Right ventricle myocardium inferior (tissue), 1 donor: ENCODE measurements at places on chromosomes 1 and 21.
A peak's percentile ranks its signal among the peaks of the same experiment; 100 is the strongest.

- peak; percentile 18 for DNase-seq
Measured at GRCh38 chr1:230270559-230271281, 155.4 kb downstream of the PGBD5 start.

- DNase-seq, result no peak
Measured at GRCh38 chr1:211341999-211342398, 15.4 kb downstream of the TRAF5 start.

DNA sequence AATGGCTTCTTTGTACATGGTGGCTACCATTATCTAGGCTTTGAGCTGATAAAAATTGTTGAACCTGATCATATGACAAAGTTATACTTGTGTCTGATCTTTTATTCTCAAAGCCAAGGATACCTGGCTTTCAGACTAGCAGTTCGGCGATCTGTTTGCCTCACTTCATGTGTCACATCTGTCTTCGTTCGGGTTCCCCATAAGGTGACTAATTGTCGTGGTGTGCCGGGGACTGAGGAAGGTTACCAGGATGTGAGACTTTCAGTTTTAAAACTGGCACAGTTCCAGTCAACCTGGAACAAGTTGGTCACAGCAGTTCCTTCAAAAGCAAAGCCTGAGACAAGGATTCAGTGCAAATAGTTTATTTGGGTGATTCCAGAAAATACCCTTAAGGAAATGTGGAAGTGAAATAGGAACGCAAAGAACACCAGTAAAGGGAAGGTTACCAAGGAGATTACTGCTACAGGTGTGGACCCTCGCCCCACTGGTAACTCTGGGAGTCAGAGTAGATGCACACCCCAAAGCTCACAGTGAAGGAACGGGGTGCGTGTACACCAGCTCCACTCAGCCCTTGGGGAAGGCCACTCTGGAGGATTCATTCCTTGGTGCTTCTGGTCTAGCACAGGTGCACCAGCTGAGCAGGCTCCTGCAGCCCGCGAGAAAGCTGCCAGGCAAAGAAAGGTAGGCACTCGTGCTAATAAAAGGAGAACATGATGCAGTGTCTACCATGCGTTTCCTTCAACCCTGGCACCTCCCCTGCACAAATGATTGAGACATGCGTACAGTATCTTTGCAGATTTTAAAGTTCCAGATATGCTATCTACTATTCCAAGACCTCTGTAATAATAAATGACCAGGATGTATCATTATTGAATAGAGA is 69.0 kb downstream of the VWA5B1 start:
- peak; percentile 6 for DNase-seq

DNA sequence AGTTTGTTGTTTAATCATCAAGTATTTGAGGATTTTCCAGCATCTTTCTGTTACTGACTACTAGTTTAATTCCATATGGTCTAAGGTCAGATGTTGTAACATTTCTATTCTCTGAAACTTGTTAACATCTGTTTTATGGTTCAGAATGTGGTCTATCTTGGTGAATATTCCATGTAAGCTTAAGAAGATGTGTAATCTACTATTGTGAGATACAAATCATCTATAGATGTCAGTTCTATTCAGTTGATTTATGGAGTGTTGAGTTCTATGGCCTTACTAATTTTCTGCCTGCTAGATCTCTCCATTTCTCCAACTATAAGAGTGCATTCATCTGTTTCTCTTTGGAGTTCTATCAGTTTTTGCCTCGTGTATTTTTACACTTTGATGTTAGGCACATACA is 31.5 kb downstream of the WARS2 start:
- no peak for DNase-seq

DNA sequence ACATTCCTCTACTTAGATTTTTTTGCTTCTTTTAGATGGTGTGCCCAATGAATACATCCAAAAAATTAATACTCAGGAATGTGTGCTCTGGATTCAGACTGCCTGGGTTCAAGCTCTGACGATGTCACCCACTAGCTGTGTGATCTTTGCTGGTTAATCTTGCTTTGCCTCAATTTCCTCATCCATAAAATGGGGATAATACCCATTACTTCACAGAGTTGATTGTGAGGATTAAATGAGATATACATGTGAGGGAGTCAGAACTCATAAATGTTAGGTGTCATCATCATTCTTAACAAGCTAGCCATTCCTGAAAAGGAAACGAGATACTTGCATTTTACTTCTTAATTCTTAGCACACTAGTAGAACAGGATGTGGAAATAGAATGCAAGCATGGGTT is 12.9 kb upstream of the TTF2 start:
- no peak for DNase-seq

DNA sequence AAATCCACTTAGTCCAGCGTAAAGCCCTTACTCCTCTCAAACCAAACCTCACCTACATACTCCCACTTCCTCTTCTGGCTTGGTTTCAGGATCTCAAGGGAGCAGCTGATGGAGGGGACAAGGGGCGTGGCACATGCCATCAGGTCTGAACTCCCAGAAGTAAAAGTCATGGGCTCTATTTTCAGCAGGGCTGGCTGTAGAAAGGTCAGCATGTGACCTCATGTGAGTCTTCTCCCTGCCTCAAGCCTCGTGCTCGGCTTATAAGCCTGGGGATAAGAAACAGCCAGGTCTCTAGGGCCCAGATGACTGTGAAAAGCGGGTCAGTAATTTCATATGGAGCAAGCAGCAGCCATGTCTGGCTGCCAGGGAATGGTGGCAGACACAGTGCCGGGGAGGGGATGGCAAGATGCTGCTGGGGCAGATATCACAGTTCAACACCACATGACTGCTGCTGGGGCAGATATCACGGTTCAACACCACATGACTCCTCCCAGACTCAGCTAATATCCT is 227.9 kb downstream of the KCNH1 start:
- DNase-seq, result no peak

DNA sequence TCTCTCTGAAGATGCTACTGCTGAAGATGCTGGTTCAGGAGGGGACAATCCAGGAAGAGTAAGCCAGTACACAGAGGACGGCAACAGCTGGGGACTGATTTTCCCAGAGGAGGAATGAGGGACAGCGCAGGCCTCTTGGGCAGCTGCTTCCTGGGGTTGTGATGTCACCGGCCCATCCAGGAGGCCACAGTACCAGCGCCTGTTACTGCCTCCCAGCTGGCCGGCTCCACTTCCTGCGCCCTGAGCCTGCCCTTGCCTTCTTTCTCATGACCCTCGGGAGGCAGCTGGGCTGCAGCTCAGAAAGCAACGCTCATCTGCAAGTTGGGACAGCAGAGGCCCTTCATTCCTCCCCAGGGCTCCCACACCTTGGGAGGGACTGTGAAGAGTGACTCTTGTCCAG is 21.9 kb upstream of the ID3 start:
- DNase-seq, result peak; percentile 78

GRCh38 chr1:153728305-153729066 is 636 bp downstream of the INTS3 start:
- DNase-seq, result peak; percentile 72

- DNase-seq, result no peak
Measured at GRCh38 chr1:176033474-176033873, 173.6 kb downstream of the COP1 start.

DNA sequence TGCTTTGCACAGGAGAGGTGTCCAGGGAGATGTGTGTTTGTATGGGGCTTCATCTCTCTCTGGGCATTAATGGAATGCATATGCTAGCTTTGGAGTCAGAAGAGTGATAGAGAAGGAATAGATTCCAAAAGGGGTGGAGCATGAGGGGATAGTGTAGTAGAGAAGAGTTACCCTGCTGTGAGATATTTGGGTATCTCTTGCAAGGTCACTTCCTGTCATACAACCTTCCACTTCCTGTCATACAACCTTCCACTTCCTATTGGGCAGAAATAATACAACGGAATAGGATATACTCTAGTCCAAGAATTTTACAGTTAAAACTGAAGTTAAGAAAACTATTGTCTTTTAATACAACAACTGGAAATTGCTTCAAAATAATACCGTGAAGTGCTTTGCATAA is 351.8 kb upstream of the FMN2 start:
- DNase-seq, result no peak

- DNase-seq, result no peak
Measured at GRCh38 chr1:209607102-209607794, 23.7 kb downstream of the CAMK1G start.

DNA sequence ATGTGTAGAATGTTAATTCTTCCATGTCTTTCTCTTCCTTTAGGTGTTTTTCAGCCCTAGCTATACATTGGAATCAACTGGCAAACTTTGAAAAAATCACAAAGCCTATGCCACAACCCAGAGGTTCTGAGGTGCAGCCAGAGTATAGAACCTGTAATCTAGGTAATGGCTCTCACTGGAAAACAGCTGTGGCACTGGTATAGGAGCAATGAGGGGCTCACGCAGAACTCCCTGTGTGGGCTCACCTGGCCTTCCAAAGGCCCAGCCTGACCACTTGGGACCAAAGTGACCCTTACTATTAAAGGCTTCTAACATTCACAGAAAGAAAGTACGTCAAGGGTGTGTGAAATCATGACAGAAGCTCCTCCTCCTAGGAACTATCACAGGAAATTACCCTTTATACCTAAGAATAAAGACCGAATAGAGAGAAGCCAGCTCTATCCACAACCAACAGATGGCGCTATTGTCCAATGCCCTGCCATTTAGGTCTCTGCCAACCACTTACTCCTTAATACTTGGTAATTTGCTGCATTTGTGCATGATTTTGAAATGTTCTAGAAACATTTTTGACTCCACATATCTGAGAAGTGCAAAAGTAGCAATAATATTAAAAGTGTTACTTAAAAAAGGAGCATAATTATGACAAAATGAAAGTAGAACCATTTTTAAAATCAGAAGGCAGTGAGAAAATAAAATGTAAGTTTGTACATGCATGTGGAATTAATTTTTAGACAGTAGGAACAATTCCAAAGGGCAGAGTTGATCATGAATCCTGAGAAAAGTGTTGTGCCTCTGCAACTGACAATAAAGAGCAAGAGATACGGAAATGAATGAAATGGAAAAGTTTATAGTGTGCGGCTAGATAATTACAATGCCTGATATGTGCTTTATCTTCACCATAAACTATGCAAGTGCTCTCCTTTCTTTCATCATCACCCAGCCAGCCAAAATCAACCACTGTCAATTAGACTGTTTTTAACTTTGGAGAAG is 93.1 kb upstream of the HAO2 start:
- DNase-seq, result no peak

DNA sequence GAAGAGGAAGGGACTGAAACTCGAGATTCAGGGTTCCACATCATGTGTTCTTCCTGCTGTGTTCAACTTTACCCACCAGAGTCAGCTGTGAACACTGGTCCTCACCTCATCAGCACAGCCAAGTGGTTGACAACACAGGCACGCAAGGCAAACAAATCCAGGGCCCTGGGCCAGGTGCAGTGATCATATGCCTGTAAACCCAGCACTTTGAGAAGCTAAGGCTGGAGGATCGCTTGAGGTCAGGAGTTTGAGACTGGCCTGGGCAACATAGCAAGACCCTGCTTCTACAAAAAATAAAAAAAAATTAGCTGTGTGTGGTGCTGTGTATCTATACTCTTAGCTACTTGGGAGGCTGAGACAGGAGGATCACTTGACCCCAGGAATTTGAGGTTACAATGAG is 8.4 kb upstream of the XKR8 start:
- no peak for DNase-seq

DNA sequence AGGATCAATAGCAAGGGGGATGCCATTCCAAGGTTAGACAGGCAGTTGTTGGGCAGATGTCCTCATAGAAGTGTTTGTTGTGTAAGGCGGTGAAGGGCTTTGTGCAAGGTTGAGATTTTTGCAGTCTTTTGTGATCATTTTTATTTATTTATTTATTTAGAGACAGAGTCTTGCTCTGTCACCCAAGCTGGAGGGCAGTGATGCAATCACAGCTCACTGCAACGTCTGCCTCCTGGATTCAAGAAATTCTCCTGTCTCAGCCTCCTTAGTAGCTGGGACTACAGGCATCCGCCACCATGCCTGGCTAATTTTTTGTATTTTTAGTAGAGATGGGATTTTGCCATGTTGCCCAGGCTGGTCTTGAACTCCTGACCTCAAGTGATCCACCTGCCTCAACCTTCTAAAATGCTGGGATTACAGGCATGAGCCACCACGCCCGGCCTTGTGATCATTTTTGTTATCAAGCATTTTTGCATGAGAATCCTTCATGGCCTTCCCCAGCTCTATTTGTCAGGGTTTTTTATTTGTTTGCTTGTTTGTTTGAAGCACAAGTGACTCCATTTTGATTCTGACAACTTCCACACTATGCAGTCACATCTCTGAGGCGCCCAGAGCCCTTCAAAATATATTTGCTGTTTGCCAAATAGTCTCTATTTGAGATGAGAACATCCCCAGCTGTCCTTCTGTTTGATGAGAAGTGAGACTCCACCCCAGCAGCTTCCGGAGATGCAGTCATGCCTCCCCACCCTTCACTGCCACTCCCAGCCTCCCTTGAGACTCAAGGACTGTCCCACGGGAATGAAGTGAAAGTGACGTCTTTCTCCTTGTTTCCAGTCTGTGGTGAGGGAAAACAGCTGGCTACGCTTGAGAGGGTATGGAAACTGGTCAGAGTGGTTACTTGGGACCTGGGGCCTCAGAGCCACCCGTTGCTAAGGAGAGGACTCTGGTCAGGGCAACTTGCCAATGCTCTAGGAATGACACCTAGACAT is 38.0 kb downstream of the TMEM50B start:
- no peak for DNase-seq

DNA sequence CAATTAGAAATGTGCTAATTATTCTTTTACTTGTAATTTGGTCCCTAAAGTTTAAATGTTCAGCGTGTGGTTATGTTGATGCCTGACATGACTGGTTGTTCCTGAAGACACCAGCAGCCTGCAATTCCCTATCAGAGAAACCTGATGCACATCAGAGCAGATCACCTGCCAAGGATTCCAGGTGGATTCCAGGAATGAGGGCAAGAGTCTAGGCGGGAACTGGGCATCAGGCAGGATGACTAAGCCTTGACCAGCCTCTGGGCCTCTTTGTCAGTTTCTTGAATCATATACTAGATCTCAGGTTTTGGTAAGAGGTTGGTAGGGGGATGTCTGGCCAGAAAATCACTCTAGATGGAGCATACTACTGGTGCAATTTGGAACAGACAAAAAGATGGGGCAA is 130.7 kb upstream of the TNR start:
- no peak for DNase-seq

DNA sequence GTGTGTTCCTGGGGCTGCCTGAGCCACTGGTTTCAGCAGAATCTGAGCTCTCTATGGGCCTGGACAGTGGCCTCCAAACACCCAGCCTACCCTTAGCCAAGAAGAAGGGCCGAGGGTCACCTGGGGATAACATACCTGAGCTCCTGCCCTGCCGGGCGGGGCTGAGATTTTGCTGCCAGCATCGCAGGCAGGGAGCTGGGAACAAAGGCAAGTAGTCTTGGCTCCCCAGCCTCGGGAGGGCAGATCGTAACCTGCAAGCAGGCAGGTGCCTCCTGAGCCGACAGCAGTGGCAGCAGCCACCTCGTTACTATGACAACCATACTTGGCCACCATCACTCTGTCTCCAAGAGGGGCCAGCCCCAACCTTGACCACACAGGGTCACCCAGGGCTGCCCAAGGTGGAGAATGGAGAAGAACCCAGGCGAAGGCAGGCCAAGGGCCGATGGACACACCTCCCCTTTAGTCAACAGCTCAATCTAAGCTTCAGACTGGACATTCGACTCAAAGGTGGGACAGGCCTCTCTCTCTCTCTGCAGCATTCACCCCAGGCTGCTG is 54.6 kb downstream of the TOMM20 start:
- no peak for DNase-seq
